Suprapubic skin (tissue), 4 donors: ENCODE measurements at places on chromosomes 13 and 19. TPM values are rescaled to one million over a fixed set of nuclear protein-coding genes. Genes with fewer than 3 reads are reported as not detected.

DNA sequence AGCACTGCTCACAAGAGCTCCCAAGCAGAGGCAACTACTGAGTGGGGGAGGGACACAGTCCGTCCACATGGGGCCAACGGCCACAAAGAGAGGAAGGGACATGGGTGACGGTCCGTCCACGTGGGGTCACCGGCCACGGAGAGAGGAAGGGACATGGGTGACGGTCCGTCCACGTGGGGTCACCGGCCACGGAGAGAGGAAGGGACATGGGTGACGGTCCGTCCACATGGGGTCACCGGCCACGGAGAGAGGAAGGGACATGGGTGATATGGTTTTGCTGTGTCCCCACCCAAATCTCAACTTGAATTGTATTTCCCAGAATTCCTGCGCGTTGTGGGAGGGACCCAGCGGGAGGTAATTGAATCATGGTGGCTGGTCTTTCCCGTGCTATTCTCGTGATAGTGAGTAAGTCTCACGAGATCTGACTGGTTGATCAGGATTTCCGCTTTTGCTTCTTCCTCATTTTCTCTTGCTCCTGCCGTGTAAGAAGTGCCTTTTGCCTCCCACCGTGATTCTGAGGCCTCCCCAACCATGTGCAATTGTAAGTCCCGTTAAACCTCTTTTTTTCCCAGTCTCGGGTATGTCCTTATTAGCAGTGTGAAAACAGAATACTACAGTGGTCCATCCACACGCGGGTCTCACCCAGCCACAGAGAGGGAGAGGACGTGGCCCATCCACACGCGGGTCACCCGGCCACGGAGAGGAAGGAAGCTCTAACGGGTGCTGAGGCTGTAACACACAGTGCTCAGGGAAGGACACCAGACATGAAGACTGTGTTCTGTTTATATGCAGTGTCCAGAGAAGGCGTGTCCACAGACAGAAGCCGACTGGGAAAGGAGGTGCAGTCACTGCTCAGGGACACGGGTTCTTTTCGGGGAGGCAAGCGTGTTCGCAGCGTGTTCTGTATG, 48.5 kb downstream of the GAS6 start:
- no peak for DNase-seq
- H3K4me3 ChIP-seq, result peak overlapping the region; percentile 8
- H3K36me3 ChIP-seq, result no peaks in the 10 kb centered on the region
- no peak overlapping the region for H3K27ac ChIP-seq

GRCh38 chr13:94537740-94538630, 58.0 kb downstream of the TGDS start:
- H3K4me3 ChIP-seq, result no peak overlapping the region
- H3K27me3 ChIP-seq, result no peaks in the 10 kb centered on the region
- DNase-seq, result no peak
- H3K36me3 ChIP-seq, result no peaks in the 10 kb centered on the region

DNA sequence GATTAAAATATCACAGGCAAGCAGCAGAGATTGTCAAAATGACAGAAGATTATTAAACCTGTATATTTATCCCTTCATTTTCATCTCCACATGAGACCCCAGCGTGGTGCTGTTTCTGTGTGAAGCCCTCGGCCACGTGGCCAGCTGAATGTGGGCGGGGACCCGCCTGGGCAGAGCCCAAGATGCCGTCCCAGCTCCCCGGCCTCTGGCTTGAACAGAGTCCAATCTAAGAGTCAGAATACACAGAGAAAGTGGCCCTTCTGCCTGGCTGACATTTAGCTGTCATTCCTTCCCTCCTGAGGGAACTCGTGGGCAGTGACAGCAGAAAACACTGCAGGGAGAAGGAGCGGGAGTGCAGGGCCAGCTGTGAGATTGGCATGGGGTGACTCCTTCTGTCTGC, 34.9 kb upstream of the UQCRFS1 start:
- no peak overlapping the region for H3K27ac ChIP-seq
- no peak overlapping the region for H3K4me3 ChIP-seq
- DNase-seq, result peak; percentile 38
- no peaks in the 10 kb centered on the region for H3K27me3 ChIP-seq
- H3K4me1 ChIP-seq, result peaks cover 5% of the 10 kb centered on the region
- no peaks in the 10 kb centered on the region for H3K36me3 ChIP-seq

DPF1 gene
- total RNA-seq, result not detected

CEACAM19 gene
- total RNA-seq, result 7.1 TPM
